Glutamatergic neuron (in vitro differentiated cells): ENCODE measurements at places on chromosomes 4 and X. TPM values are rescaled to one million over a fixed set of nuclear protein-coding genes. Genes with fewer than 3 reads are reported as not detected.

Gene EFHC2
- not detected for total RNA-seq

Gene RASGEF1B
- total RNA-seq = 108 TPM

Gene SPANXC
- not detected for total RNA-seq

Gene TDO2
- total RNA-seq = 0.32 TPM
